ENCODE measurements at places on chromosomes 1 and 21.

DNA sequence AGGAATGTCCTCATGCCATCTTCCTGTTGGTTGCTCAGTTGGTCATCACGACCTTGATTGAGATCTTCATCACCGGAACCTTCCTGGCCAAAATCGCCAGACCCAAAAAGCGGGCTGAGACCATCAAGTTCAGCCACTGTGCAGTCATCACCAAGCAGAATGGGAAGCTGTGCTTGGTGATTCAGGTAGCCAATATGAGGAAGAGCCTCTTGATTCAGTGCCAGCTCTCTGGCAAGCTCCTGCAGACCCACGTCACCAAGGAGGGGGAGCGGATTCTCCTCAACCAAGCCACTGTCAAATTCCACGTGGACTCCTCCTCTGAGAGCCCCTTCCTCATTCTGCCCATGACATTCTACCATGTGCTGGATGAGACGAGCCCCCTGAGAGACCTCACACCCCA, 42.9 kb downstream of the KCNJ15 start:
- no peak for DNase-seq

- DNase-seq, result no peak
These were observed 56.2 kb downstream of the SLC37A1 start for GRCh38 chr21:42569732-42570301.

GRCh38 chr1:103333141-103333540, 192.4 kb upstream of the RNPC3 start:
- no peak for DNase-seq

- DNase-seq, result no peak
These were observed 343.6 kb downstream of the PTPRU start for GRCh38 chr1:29579821-29580425.

GRCh38 chr1:35557118-35557610, at the start of gene KIAA0319L:
TSS of gene KIAA0319L (minus strand) at chr1:35557403. CDS start at chr1:35554491, 2,912 bp downstream.
- no peak for DNase-seq

Data from CD4-positive, alpha-beta T cell (primary cell).